AG09319 (cell line): ENCODE measurements at places on chromosomes 3 and 15.

DNA sequence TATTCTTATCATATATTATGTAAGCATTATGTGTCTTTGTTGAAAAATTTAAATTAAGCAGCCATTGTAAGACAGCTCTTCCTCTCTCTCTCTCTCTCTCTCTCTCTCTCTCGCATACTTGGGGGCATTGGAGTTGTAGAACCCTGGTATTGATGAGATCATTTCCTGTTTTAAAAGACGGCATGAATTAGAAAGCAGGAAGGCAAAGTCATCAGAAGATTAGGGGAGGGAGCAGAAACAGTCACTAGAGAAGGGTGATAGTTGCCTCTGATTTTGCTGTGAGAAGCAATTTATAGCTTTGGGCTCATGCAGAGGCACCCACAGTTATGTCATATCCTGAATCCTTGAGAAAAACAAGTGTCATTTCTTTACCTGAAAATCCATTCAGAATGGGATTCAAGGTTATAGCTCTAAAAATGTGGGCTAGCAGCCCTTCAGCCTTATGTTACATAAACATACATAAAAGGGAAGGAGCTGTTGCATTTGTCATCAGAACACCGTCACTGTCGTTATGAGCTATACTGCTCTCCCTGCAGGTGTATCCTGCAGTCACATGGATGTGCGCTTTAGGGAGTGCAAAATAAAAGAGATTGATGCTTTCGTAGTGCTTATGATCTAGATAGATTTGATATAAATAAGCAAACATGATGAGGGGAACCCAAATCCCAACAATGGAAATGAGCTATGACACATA, 213.8 kb downstream of the NR1D2 start:
- no peak for DNase-seq

- DNase-seq: no peak
These were observed 23.3 kb downstream of the RUBCN start for GRCh38 chr3:197713477-197713822.

DNA sequence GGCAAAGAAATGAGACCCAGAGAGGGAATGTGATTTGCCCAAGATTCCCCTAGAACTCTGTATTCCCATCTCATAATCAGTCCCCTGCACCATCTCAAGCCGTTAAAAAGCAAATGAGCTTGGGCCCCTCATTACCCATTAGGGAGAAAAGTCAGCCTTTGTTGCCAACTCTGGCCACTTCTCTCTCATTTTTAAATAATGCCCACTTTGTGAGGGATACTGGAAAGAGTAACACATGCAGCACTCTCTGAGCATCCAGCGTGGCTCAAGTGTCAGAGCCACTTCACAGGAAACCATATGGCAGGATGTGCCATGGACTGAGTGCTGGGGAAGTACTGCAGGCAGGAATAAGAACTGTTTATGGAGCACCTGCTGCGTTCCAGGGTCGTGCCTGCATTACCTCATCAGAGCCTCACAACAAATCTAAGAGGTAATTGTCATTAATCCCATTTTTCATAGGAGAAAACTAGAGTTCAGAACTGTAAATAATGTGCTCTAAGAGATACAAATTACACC, 49.8 kb upstream of the SLC6A1 start:
- no peak for DNase-seq

- no peak for DNase-seq
These were observed 97.4 kb downstream of the CBLB start for GRCh38 chr3:105771392-105771791.
